NCI-H1105 treated with DMSO at 0.1 percent for 48 hours (cell line): ENCODE measurements at places on chromosomes 4 and X.
A peak's percentile ranks its signal among the peaks of the same experiment; 100 is the strongest.

DNA sequence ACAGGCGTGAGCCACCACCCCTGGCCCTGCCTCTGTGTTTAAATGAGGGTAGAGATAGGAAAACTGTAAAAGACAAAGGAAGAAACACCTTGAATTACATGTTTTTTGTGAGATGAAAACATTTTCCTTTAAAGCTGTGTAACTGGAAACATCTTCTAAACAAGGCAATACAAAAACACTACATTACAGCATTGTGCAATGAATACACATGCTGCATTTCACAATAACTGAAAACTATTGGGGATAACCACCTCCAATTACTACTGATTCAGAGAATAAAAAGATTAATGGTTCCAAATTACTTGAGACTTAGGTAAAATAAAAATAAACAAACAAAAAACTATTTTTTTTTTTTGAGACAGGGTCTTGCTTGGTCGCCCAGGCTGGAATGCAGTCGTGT lies 7.6 kb upstream of the OGT start:
- no peak for DNase-seq

DNA sequence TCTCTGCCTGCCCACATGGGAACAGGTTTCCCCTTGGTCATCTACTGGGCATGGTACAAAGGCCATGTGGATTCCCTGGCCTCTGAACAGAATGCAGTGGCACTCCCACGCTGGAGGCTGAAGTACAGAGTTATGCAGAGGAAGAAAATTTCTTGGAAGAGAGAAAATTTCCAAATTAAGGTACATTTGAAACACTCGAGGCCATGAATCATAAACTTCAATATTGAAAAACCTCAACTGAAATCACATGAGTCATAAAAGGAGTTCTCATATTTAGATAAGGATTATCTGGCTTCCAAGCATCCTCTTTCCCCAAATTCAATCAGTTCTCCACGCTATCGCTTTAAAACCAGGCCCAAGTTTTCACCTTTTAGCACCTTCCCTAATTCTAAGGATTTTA lies 28.1 kb upstream of the TXK start:
- no peak for DNase-seq

GRCh38 chr4:168673476-168673875 lies 176.6 kb downstream of the PALLD start:
- DNase-seq, result no peak

GRCh38 chrX:149630681-149631233 lies 835 bp downstream of the TMEM185A start:
- DNase-seq, result peak; percentile 19

- DNase-seq, result peak; percentile 13
Measured at GRCh38 chr4:54231768-54232688, 2.9 kb downstream of the PDGFRA start.

- no peak for DNase-seq
Measured at GRCh38 chr4:22237155-22237751, 278.6 kb downstream of the ADGRA3 start.

DNA sequence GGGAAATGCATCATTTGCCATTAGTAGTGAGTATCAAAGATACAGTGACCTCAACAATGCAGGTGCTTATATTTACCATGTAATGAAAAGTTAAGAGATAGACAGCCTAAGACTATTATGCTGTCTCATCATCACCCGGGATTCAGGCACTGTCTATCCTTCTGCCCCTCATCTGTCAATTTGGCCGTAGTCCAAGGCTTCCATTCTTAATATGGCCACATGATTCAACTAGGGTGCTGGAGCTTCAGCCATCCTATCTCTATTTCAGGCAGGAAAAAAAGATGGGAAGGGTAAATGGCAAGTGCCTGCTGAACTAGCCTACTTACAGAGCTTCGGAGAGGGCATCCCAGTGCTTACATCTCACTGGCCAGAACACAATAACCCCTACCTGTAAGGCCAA lies 196.7 kb upstream of the LNX1 start:
- DNase-seq, result no peak

DNA sequence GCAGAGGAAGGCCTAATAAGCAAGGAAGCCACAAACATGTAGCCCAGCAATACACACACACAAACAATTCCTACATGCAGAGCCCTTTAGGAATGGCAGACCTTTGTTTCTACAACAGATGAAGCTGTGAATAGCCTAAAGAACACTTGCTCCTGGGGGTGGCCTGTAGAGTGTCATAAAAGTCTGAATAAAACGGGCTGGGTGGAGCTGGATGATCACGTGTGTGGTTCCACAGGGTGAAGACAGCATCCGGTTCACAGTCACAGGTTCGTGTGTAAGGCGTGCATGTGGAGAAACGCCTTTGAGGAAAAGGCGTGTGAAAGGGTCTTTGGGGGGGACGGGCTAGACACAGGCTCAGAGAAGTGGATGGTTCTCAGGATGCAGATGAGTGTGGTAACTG lies 156.1 kb downstream of the AFAP1 start:
- no peak for DNase-seq

DNA sequence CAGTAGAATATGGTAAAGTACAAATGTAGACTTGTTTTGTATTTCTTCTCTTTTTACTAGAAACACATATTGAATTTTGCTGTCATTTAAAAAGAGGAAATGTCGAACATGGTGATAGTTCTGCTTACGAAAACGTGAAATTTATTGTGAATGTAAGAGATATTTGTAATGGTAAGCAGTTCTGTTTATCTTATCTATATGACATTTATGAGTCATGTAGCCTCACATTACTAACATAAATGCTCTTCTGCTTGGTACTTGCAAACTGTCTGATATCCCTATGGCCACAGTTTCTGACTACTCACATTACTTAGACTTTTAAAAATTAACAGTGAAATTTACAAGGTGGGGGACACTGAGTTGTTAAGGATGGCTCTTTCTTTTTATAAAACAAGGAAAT lies 57.9 kb downstream of the PASD1 start:
- no peak for DNase-seq

- no peak for DNase-seq
Measured at GRCh38 chrX:151515237-151515636, 48.2 kb upstream of the PASD1 start.

DNA sequence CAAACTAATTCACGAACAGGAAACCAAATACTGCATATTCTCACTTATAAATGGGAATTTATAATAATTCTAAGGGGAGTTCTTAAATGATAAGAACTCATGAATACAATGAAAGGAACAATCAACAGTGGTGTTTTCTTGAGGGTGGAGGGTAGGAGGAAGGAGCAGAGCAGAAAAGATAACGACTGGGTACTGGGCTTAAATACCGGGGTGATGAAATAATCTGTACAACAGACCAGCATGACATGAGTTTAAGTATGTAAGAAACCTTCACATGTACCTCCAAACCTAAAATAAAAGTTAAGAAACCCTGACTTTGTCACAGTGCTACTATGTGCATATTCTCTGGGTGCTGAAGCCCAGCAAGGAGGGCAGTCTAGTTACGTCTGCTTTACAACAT lies 6.6 kb downstream of the FREM3 start:
- no peak for DNase-seq

DNA sequence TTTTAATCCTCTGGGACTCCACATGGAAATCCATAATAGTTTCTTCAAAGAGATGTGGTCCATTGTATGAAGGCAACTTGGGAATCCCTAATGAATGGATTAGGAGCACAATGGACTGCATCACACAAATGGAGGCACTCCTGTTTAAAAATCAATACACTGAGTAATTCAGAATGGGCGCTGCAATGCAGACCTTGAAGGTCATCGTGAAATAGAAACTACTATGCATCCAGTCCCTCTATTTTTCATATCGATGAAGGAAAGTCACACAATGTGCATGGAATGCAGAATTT lies 98.8 kb upstream of the EGFL6 start:
- DNase-seq, result no peak

DNA sequence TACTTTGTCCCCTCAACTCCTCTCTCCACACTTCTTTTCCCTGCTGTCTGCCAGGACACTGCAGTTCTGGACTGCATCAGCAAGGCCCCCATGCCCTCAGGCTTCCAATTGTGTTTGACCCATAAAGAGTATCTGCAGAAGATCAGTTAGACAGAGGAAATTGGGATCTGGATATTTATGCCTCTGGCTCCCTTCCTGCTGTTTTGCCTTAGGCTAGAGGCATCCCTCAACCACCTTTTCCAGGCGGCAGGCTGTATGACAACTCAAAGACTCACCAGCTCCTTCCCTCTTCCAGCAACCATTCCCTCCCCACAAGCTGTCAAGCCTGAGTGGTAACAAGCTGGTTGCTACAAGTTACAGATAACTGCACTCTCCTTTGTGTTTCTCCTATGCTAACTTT lies 66.4 kb upstream of the NDP start:
- DNase-seq, result no peak

- no peak for DNase-seq
Measured at GRCh38 chr4:39410415-39410814, 3.7 kb downstream of the KLB start.

DNA sequence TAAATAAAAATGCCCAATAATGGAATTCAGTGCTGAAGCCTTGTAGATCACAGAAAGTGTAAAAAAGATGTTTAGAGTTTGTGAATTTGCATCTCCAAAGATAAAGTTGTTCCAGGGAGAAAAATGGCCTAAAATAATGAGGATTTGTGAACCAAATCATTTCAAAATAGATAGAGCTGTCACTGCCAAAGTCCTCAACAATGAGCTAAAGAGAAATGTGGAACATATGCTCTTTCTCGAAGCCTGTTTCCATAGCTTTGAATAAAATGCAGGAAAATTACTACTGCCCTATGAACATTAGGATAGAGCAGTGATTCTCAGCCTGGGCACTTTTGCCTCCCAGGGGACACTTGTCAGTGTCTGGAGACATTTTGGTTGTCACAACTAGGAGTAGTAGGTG lies 3.4 kb upstream of the AP1S2 start:
- DNase-seq, result no peak
